ENCODE measurements at places on chromosomes 12 and 14.
A peak's percentile ranks its signal among the peaks of the same experiment; 100 is the strongest.

- DNase-seq = no peak
These were observed 314.1 kb downstream of the TMEM121 start for GRCh38 chr14:105840266-105841021.

DNA sequence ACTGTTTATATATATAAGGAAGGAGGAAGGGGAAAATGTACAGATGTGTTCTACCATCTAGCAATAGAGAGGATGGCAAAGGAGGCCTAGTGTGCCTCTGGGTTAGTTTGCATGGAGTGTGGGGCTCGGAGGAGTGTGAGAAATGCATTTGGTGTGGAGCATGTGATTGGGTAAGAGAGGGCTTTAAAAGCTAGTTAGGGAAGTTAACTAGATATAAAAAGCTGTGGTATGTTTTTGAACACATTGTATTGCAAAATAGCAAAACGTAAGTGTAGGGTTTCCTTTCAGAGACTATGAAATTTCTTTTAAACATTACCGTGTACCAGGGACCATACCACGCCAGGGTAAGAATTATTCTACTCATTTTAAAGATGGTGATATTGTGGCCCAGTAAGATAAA is 53.3 kb upstream of the STXBP6 start:
- no peak for DNase-seq

DNA sequence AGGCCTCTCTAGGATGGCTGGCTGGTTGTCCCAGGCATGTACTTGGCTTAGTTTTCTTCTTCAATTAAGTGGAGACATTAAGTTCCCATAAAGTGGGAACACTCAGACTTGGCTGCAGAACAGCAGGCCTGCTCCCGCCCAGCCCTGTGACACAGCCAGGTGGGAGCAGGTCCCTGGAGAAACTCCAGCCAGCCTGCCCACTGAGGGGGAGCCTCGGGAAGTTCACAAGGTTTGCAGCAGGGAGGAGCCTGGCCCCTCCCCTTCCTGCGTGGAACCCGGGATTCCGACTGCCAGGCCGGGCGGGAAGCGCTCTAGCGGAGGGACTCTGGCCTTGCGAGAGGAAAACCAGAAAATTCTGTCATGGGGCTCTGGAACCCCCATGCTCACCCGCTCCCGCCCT is 98.3 kb upstream of the EVL start:
- no peak for DNase-seq

GRCh38 chr14:33986804-33987203 is 35.9 kb upstream of the EGLN3 start:
- DNase-seq = no peak

DNA sequence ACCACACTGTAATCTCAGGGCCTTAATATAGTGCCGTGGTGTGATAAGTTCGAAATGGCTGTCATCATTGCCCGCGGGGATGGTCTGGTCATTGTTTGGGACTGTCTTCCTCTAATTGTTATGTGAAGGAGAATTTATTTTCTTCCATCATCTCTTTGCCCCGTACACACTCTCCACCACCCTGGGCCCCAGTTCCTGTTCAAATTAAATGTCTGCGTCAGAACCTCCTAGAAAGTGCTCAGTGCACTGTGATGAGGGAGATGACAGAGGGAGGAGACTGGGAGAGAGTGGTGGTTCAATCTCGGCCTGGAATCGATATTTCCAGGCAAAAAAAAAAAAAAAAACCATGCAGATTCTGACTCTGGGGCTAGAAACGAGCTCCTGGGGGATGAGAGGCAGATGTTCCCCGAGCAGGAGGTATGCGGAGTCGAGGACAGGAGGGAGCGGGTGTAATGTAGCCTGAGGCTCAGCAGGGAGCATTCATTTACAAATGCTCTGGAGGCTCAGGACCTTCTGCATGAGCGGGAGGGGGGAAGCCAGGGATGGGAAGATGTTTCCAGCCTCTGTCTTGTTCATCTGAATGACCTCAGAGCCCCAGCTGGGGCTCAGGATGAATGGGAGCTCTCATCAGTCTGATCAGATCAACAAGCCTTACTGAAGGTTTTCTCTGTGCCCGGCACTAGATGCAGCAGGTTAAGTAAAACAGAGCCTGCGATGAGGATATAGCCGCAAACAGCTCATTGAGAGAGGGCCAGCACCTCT is 219.5 kb downstream of the TBX5 start:
- peak; percentile 91 for DNase-seq

DNA sequence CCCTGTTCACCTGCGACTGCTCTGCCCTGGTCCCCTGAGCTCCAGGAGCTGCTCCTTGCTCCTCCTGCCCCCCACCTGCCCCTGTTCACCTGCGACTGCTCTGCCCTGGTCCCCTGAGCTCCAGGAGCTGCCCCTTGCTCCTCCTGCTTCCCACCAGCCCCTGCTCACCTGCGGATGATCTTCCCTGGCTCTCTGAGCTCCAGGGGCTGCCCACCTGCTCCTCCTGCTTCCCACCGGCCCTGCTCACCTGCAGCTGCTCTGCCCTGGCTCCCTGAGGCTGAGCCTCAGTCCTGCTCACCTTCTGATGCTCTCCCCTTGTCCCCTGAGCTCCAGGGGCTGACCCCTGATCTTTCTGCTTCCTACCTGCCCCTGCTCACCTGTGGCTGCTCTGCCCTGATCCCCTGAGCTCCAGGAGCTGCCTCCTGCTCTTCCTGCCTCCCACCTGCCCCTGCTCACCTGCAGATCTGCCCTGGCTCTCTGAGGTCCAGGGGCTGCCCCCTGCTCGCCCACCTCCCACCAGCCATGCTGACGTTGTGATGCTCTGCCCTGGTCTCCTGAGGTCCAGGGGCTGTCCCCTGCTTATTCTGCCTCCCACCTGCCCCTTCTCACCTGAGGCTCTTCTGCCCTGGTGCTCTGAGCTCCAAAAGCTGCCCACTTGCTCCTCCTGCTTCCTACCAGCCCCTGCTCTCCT is 219.2 kb downstream of the TMEM121 start:
- DNase-seq = no peak

DNA sequence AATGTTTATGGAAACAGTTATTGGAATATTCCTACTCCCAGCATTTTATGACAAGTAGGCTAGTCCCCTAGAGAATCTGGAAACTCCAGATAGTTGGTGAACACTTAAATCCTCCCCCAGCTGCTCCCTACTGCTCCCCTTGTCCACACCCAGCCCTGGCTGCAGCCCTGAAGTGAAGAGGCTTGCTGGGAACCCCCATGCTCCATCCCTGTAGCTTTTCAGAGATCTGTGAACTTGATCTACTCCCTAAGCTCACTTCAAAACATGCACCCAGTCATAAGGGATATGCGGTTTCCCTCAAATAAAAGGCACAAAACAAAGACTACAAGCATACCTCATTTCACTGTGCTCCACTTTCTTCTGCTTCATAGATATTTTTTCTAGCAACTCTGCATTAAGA is 33.2 kb downstream of the EGLN3 start:
- DNase-seq = no peak

GRCh38 chr12:20415028-20415427 is 46.7 kb downstream of the PDE3A start:
- no peak for DNase-seq

- no peak for DNase-seq
These were observed 40.5 kb upstream of the C14orf132 start for GRCh38 chr14:95998656-95999055.

GRCh38 chr14:102941419-102942011 is 19.1 kb downstream of the AMN start:
- no peak for DNase-seq

- no peak for DNase-seq
These were observed 44.8 kb downstream of the CLMN start for GRCh38 chr14:95274874-95275273.

DNA sequence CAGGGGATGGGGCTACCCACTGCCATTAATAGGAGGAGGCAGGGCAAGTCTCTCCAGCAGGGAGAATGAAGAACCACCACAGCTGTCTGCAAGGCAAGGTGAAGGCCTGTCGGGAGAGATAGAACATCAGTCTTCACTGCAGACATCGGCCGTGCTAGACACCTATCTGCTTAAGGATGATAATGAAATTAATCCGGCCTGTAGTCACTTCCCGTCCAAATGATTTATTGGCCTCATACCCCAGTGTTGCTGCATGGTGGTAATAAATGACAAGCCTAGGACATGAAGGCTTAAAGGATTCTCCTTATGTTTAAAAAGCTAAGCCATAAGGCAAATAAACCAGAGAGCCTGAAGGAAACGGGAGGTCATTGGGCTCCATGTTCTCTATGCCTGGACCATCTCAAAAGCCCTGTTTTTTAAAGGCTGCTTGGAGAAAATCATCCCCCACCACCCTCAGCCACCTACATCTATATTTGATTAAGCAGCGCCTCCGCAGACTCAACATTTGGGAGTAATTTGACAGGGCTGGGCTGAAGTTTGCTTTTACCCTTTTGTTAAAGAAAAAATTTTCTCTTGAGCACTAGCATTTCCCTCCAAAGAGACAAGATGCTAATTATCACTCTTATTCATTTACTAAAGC is 137.7 kb downstream of the PLXNC1 start:
- DNase-seq = no peak

DNA sequence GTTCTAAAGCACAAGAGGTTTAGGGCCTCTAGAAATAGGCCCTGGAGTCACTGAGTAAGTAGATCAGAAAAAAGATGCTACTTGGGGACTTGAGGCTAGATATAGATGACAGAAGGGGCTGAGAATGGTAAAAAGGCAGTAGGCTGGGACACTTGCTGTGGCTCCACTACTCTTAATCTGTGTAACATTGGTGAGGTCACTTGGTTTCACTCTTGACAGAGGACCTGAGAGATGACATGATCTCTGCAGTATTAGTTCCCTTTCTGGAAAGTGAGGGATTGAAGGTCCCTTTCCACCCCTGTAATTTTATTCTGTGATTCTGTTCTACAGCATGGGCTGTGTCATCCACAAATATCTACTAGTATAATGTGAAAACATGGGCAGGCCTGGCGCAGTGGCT is 39.7 kb downstream of the MAPKAPK5 start:
- no peak for DNase-seq

DNA sequence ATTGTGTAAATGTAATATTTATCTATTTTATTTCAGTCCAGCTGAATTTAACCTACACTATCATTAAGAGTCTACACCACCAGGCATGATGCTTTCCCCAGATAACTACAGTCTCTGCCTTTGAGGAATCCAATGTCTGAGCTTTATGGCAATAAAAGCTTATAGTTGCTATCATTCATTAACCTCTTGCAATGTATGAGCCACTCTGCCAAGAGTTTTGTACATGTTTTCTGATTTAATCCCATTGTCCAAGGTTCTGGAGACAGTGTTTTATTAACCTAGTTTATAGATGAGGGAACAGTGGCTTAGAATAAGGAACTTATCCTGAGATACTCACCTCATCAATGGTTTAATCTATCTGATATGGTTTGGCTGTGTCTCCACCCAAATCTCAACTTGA is 17.1 kb upstream of the KITLG start:
- no peak for DNase-seq

- DNase-seq = no peak
These were observed 81.5 kb downstream of the BHLHE41 start for GRCh38 chr12:26043135-26044006.

DNA sequence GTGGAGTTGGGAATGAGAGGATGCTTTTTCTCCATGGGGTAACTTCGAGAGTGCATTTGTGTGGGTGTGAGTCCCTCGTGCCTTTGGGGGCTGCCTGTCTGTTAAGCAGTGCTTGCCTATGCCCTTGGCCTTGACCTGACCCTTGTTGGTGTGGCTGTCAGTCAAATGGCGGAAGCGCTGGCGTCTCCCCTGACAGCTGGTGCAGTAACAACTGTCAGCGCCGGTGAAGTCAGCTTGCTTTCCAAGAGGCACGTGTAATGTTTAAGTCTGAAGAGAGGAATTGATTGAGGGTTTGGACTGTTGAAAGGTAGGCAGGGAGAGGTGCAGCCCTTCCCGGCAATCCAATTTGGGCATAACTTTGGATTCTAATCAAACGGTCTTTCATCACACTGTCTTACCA is 211.3 kb downstream of the AACS start:
- DNase-seq = no peak

DNA sequence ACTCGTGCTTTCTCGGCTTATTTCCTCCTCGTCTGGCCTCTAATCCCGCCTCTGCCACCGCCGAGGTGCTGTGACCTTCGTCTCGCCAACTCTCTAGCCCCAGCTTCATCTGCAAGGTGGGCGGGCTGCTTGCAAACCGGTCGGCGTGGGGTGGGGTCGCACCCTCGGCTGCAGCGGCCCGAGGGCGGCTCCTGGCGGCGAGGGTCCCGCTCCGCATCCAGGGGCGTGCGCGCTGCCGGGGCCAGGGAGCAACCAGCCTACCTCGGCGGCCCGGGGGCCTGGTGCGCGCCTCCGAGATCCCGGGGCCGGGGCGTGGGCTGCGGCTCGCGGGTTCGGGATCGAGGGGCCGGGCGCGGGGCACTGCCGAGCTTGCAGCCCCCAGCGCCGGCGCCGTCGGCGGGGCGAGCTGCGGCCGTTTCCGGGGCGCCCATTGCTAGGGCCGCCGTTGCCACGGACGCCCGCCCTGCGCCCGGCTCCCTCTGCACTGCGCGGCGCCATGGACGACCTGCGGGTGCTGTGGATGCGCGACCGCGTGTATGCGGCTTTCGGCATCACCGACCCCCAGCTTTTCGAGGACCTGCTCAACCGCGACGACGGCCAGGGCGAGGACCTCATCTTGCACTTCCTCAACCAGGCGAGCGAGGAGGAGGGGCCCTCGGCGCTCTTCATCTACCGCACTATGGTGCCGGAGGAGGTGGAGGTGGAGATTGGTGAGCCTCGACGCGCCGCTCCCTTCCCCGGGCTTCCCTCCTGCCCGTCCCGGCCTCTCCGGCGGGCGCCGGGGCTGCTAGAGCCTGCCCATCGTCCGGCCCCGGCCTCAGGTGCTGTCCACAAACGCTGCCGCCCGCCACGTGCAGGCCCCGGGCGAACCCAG is at the start of gene DNAH10:
TSS of gene DNAH10 (plus strand) at position 461 of the 874 bp plus-strand sequence. CDS start at position 497, 36 bp downstream.
- peak; percentile 82 for DNase-seq

- DNase-seq = no peak
These were observed 1372.7 kb downstream of the AACS start for GRCh38 chr12:126437934-126438333.

DNA sequence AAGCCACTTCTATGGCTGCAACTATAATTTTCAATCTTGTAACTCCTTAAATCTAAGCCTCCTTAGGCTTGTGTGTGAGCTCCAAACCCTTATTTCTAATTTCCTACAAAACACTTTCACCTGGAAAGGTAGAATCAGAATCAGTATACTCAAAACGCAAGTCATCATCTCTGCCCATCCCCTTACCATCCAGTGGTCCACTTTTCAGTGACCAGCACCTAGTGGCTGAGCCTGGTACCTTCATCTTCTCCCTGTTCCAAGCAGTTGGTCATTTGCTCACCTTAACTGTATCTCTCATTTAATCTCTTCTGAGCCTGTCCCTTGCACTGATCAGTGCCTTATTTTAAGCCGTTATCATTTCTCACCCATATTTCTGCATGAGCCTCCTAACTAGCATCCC is 107.9 kb downstream of the PPM1H start:
- DNase-seq = no peak

DNA sequence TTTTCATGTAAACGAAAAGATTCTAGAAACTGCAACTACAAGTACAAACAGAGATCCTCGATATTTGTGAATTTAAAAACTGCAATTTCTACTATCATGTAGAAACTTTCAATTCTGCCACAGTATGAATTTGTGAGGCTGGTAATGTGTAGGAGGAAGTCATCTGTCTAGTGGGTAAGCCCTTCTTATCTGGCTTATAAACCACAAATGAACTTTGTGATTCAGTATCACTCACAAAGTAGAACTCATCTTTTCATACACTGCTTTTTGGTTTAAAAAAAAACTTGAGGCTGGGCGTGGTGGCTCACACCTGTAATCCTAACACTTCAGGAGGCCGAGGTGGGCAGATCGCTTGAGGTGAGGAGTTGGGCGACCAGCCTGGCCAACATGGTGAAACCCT is 20.7 kb downstream of the GTF2A1 start:
- DNase-seq = no peak
